ENCODE measurements at places on chromosomes 2 and 18.

- no peak for DNase-seq
Measured at GRCh38 chr2:191797942-191798876, 48.7 kb downstream of the CAVIN2 start.

DNA sequence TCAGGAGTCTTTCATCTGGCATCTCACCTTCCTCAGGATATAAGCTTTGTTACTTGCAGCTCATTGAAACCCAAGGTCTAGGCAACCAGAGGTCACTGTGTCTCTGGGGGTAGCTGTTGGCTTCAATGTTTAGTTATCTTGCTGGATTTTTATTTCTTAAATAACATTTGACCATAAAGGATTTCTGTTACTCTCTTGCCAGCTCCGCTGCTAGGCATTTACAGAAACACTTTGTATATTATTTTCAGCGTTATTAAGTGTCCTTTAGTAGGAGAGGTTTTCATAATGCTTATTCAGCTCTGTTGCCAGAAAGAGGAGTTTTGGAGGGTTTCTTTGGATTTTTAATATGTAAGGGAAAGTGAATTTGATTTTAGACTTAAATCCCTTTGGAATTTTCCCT lies 61.4 kb downstream of the QPCT start:
- no peak for DNase-seq

GRCh38 chr18:31740180-31740579 lies 20.5 kb downstream of the SLC25A52 start:
- no peak for DNase-seq

DNA sequence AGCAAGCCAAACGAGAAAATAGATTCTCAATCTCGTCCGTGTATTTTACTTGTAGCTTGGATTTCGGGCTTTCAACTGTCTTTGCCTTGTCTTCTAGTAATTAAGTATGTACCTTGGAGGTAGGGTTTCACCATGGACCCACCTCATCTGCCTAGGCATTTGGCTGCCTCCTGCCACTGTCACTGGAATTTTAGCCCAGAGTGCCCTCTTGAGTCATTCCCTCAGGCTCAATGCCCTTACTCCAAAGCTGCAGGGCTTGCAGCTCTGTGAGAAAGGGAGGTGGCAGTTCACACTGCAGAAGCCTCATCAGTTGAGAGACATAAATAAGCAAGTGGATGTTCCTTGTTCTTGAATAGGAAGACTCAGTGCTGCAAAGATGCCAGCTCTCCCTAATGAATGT lies 89.6 kb downstream of the VSNL1 start:
- DNase-seq: no peak

DNA sequence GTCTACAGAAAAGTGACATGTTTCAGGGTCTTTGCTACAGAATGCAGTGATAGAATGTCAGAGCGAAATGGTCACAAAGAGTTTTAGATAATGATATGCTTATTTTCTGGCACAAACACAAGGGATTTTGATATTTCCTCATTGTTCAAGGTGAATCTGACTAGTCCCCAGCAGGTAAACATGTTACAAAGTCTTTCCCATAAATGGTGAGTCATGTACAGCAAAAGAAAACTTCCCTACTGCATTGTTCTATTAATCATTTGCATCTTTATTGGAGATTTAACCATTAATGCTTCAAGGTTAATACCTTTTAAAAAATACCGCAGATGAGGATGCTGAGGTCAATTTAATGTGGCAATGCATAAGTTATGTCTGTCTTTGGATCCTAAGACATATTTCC lies 19.1 kb upstream of the TRIB2 start:
- peak; percentile 80 for DNase-seq

GRCh38 chr2:29657674-29658073 lies 263.7 kb downstream of the ALK start:
- DNase-seq: no peak

DNA sequence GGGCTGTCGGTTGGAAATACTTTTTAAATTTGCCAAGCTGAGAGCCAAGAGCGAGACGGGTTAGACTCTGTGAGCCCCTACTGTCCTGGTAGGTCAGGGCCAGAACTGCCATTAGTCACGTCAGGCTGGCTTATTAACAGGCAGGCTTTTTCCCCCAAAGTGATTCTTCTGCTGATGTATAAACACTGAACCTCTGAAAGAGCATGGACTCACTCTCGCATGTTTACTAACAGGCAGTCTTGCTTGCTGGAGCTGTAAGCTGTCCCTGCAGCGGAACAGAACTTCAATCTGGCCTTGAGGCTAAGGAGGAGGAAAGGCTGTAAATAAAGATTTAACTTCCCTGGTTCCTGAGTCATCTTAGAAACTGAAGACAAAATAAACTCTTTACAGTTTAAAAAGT lies 288.4 kb downstream of the PIEZO2 start:
- DNase-seq: no peak

- no peak for DNase-seq
Measured at GRCh38 chr2:235835810-235836209, 332.4 kb downstream of the GBX2 start.

DNA sequence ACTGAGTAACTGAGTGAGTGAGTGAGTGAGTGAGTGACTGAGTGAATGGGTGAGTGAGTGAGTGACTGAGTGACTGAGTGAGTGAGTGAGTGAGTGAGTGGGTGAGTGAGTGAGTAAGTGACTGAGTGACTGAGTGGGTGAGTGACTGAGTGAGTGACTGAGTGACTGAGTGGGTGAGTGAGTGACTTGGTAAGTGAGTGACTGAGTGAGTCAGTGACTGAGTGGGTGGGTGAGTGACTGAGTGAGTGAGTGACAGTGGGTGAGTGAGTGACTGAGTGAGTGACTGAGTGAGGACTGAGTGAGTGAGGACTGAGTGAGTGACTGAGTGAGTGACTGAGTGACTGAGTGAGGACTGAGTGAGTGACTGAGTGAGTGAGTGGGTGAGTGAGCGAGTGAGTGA lies 13.9 kb downstream of the MAL start:
- no peak for DNase-seq

DNA sequence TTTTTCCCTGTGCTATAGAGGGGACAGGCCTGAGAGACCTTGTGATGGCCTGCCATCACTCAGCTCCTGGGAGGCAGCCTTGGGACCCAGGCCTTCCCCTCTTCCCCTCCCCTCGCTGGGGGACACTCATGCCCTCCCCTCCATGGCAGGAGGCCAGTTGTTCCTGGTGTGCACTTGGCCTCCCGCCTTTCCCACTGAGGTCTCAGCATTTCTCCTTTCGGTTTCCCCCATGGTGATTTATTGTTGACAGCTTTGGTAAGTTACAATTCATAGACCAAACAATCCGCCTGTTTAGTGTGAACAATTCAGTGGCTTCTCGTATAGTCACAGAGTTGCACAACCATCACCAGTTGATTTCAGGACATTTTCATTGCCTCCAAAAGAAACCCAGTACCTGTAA lies 10.2 kb upstream of the CNDP1 start:
- DNase-seq: no peak

DNA sequence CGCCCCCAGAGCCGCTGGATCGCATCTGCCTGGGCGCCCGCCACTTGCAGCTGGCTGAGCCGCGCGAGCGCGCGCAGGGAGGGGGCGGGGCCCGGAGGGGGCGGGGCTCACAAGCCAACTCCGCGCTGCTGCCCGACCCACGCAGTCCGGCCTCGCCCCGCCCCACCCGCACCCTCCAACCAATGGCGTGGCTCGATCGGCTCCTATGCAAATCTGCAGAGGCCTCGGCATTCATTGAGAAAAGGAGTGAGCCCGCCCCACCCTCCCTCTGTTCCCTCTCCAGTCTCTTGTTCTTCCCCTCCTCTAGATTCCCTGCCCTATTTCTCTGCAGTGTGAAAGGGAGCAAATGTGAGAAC lies at the start of gene ALK:
Gene ALK, minus strand, starts transcription at position 27 of the 356 bp plus-strand sequence. CDS start 927 bp downstream, outside the sequence.
- peak; percentile 93 for DNase-seq

- no peak for DNase-seq
Measured at GRCh38 chr18:25042641-25043051, 309.3 kb downstream of the ZNF521 start.

DNA sequence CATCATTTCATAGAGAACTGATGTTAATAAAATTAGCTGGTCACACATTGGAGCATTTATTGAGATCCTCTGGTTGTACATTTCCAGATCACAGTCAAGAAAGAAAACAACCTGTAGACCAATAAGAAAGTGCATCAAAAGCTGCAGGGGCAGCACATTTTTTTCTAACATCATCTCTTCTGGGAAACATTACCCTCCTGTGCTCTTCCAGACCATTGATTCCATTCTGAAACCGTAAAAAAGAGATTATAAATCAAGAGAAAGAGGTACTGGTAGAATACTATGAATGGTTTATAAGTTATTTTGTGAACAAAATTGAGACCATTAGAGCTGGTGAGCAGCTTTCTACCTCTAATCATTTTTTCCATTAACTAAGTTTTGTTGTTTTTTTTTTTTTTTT lies 1548.2 kb upstream of the CELF4 start:
- no peak for DNase-seq

DNA sequence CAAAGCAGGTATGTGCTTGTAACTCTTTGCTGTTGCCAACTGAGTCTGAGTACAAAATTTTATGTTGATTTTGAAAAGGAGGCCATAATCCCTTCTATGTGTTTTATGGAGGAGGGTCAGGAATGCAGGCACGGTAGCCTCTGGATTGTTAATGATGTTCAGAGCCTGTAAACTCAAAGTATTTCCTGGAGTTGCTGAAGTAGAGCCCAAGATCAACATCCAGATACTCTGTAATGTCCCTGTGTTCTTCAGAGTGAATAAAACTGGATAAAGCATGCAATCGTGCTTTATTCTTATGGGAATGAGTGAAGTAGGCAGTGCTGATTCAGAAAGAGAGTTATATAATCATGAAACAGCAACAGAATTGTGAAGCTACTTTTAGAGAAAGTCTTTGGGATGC lies 61.8 kb upstream of the CHRNA1 start:
- DNase-seq: no peak

- DNase-seq: no peak
Measured at GRCh38 chr18:40066368-40066767, 1888.7 kb upstream of the PIK3C3 start.
